ENCODE measurements at places on chromosomes 2 and 18. TPM values are rescaled to one million over a fixed set of nuclear protein-coding genes. Genes with fewer than 3 reads are reported as not detected.

Gene PAX3
- total RNA-seq, result 14.6 TPM

Gene SDC1
- 83.3 TPM for total RNA-seq

Gene DOK6
- total RNA-seq, result 0.52 TPM

Gene COBLL1
- total RNA-seq, result 12.5 TPM

Gene COL6A3
- total RNA-seq, result 2.1 TPM

Gene BOLL
- not detected for total RNA-seq

Gene PDCL3
- 10.9 TPM for total RNA-seq

Gene DQX1
- not detected for total RNA-seq

Gene POTEF
- not detected for total RNA-seq

DNA sequence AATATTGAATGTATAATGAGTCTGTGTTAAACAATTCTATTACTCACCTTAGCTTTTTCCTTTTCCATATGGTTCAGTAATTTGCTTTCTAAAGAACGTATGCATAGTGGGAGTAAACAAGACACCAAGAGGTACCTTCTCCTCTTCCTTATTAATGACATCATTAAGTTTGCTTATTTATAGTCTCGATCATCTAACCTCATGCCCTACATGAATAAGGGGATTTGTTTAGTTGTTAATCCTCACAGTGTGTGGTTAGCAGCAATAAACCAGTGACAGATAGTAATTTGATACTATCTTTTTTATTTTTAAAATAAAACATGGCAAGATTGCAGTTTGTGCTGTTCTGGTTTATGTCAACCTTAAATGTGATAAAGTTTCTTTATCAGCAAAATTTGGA lies 69.7 kb downstream of the COBLL1 start:
- DNase-seq, result peak; percentile 21

- peak; percentile 48 for DNase-seq
Measured at GRCh38 chr2:26605195-26605998, 35.8 kb downstream of the CIB4 start.

- peak; percentile 62 for DNase-seq
Measured at GRCh38 chr2:42101206-42102023, 53.6 kb downstream of the PKDCC start.

- no peak for DNase-seq
Measured at GRCh38 chr2:151482171-151482725, 72.5 kb downstream of the RIF1 start.

DNA sequence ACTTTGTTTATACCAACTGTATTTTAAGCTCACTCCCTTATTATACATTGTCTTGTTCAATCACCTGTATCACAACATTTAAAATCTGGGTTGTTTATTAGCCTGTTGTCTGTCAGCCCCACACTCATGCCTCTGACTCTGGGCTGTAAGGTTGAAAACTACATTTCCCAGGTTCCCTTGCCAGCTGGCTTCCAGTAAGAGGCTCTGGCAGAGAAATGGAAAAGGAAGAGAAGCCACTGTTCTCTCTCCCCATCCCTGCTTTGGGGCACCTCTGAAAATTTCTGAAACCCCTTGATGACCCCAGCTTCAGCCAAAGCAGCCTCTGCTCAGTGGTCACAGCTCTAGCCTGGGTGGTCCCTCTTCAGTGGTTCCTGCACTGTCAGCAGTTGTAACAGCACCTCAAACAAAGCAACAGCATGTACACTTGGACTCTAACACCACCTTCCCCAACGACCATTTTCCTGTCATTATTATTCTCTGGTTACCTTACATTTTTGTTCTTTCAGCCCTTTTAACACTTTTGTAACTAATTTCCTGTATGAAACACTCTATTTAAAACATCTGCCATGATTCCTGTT lies 108.9 kb upstream of the LGALSL start:
- no peak for DNase-seq

GRCh38 chr2:216950547-216950946 lies 90.7 kb upstream of the TNP1 start:
- DNase-seq, result peak; percentile 15

GRCh38 chr2:145481334-145481922 lies 961.5 kb upstream of the ZEB2 start:
- DNase-seq, result no peak

GRCh38 chr2:220129391-220129790 lies 502.0 kb downstream of the SLC4A3 start:
- no peak for DNase-seq

All from M059J (cell line).